ENCODE measurements at places on chromosomes 12 and 14. TPM values are rescaled to one million over a fixed set of nuclear protein-coding genes. Genes with fewer than 3 reads are reported as not detected.
A peak's percentile ranks its signal among the peaks of the same experiment; 100 is the strongest.

DNA sequence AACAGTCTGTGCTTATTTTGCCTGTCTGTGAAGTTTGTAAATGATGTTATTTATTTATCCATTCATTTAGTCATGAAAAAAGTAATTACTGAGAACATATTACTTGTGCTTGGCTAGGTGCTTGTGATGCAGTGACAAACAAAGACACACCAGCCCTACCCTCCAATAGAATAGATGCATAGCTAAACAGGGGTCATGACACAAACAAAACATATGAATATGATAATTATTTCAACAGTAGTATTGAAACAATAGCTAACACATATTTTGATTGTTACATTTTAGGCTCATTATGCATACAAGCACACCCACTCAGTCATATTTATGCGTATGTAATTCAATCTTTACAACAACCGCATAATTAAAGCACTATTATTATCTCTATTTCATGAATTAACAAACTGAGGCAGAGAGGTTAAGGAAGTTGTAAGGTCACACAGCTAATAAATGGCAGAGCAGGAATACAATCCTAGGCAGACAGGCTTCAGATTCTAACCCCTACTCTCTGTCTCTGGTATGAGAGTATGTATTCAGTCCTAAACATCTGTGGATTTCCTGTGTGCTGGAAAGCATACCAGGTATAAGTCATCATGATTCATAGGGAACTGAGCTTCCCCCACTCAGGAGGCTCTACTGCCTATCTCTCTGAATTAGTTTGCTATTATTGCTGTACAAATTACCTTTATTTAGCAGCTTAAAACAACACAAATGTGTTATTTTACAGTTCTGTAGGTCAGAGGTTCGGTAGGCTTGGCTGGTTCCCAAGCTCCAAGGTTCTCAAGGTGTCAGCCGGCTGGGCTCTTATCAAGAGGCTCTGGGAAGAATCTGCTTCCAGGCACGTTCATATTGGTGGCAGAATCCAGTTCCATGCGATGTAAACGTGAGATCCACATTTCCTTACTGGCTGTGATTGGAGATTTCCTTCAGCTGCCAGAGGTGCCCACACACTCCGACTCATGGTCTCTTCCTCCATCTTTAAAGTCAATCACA is 509.4 kb downstream of the GALC start:
- no peak for DNase-seq

GRCh38 chr12:92563819-92564218 is 139.0 kb upstream of the PLEKHG7 start:
- DNase-seq: no peak

- peak; percentile 70 for DNase-seq
These were observed 10.2 kb downstream of the KRT82 start for GRCh38 chr12:52395761-52396434.

C12orf60 gene
- 2.5 TPM for total RNA-seq

Data from cardiac septum (tissue), 1 donor.